ENCODE measurements at places on chromosomes 11 and 22.

DNA sequence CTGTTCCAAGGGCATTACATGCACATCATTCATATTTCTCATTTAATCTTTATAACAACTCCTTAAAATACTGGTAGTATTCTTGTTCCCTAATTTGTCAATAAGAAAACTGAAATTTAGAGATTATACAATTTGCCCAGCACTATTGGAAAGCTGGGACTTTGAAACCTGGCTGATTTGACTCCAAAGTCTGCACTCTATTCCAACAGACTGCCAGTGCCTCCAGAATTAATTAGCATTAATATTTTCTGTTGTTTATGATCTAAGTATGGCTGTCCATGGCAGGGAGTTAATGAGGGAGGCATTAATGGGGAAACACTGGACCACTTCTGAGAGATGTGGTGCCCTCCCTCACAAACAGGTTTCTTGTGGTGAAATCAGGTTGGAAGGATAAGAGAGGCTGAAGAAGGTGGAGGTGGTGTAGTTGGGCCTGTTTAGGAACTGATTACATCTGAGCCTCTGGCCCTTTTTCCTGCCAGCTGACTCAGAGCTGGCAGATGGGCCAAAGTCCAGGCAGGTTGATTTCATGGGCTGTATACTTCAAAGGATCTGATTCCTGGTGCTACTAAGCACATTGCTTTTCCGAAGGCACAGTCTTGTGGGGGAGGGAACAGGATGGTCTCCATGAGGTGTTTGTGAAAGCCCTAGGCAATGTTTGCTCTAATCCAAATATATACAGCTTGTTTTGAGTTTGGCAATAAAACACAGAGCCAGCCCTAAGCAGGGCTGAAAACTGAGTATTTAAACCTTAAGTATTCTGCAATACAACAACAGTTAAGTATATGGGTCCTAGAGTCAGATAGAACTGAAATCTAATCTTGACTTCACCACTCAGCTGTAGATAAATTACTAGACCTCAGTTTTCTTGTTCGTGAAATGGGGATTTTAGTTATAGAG lies 21.0 kb upstream of the RAB30 start:
- no peak for DNase-seq

GRCh38 chr22:45090497-45090910 lies 73.2 kb upstream of the NUP50 start:
- DNase-seq = no peak

GRCh38 chr22:46696229-46696518 lies 41.9 kb downstream of the CERK start:
- peak; percentile 64 for DNase-seq

DNA sequence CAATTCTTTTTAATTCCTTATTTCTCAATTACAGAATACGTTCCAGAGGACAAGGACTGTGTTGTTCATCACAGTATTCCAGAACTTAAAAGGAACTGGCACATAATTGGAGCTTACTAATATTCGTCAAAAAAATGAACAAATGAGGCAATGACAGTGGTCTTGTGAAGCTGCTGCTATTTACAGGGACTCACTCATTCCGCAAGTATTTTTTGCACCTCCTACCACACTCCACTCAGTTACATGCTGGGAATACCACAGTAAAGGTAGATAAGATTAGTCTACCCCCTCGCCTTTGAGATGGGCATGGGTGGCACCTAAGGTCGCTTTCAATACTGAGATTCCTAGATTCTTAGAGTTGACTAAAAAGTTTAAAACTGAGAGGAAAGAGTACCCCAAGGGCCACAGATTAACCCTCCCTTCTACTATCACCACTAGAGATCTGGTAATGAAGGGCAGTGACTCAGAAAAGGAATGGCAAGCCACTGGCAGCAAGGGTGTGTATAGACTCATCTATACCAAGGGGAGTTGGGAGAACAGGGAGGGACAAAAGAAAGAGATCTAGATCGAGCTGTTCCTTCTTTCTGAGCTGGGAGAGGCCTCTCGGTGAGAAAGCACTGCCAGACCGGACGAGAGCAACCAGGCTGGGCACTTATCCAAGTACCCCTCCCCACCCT lies 85.0 kb downstream of the RPL27A start:
- no peak for DNase-seq

DNA sequence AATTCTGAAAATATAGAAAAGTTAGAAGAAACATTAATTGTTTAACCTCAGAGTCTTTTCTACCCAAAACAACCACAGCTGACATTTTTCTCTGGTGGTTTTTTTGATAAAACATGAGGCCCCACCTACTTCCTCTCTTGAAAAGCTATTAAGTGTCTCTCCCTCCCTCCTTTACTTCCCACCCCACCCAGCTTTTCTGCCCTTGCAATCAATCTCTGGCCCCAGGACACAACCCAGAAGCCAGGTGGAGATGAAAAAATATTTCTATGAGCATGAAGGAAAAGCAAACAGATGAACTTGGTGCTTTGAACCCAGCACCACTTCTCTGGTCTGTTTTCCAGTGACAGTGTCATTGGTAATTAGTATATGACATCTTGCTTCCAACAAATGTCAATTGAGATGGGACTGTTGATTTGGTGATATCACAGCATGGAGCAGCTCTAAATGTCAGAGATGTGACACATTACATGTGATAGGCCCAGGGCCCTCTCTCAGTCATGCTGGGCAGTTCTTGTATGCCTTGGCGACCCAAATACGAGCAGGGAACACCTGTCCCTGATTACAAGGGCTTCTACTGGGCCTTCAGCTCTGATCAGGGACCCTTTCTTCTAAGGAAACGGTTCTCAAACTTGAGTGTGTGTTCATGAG lies 23.9 kb upstream of the TMPRSS13 start:
- no peak for DNase-seq

Data from DMS79 treated with DMSO at 0.1 percent for 48 hours (cell line).